AG08395 (cell line): ENCODE measurements at places on chromosomes 6 and 20.
A peak's percentile ranks its signal among the peaks of the same experiment; 100 is the strongest.

GRCh38 chr6:41372832-41373626 is 37.6 kb downstream of the NCR2 start:
- DNase-seq, result no peak

DNA sequence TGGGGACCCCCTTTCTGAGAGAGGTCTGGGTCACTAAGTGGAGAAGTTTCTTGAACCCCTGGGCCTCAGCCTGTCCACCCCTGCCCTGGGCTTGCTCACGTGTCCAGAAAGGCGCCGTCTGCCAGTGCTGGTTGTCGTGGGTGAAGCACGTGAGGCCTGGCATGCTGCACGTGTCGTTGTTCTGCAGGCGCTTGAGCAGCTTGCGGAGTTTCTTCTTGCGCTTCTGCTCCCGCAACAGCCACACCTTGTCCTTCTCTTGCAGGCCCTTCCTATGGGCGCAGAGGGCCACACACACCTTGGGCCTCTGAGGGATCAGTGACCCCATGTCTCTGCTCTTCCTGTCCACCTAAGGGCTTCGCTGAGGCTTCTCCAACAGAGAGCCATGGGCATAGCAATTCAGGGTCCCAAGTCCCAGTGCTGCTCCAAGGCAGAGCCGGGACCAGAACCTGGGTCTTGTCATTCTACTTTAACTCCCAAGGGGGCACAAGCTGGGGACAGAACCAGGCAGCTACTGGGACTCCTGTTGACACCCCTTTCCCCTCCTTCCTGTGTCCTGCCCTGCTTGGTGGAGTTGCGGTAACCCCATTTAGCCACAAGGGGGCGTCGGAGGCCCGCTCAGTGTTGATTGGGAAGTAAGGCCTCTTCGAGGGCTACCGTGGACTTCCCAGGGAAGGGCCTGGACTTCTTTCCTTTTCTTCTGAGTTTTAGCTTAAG is 121.8 kb downstream of the SULF2 start:
- DNase-seq, result peak; percentile 92

GRCh38 chr6:83061190-83061589 is 4.5 kb downstream of the UBE3D start:
- no peak for DNase-seq

DNA sequence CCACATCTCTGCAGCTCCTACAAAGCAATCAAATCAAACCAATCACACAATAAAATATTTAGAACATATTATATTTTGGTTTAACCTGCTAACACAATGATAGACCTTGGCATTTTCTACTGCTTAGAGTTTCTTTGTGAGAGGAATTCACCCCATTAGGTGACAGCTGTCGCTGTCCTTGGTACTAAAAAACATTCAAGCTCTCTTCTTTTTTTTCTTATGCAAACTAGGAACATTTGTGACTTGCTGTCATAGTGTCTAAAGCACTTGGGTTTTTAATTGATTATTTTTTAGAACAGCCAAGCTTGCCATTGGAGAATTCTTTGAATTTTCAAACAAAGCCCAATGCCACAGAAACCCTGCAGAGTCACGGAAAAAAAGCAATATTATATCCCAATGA is 46.4 kb downstream of the CNR1 start:
- no peak for DNase-seq

DNA sequence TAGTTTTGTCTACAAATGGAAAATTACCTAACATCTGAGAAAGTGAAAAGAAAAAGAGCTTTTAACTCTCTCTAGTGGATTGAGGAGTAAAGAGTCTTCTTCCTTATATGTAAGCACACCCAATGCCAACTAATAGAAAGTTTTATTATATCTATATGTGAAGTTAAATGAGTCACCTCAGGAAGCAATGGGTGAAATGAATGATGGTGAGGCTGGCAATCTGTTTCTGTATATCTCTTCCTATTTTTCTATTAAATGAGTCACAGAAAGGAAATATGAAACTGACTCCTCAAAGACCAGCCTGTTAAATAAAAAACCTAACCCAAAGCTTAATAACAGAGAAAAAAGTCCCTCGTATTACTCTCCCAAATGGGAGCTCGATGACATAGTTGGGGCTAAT is 71.3 kb downstream of the OTOR start:
- no peak for DNase-seq
